ENCODE measurements at places on chromosomes 1 and 21.

- DNase-seq = no peak
Observed at GRCh38 chr1:83673312-83673711, 325.6 kb downstream of the TTLL7 start.

DNA sequence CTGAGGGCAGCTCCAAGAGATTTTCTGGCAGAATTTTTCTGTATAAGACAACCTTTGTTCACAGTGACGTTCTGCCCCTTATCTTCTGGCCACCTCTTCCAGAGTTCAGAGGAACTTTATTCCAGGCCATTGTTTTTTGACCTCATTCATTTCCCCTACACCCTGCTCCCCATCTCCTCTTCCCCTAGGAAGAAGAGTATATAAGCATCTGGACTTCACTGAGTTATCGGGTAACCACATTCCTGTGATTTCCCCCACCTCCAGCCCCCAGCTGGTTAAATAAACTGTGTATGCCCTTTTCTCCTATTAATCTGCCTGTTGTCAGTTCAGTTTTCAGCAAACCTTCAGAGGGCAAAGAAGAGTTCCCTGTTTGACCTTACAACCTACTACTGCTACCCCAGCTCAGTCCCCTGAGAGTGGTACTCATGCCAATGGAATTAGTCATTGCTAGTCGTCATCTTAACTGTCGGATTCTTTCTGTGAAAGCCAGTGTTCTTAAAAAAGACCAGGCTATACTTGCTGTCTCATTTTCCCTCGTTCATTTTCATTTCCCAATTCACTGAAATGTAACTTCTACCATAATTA, 14.3 kb upstream of the ALG14 start:
- no peak for DNase-seq

- DNase-seq = peak; percentile 89
Observed at GRCh38 chr1:6601049-6601922, 1.4 kb downstream of the KLHL21 start.

- no peak for DNase-seq
Observed at GRCh38 chr1:110903853-110904500, 31.0 kb downstream of the CD53 start.

GRCh38 chr1:21653744-21654100, 15.4 kb downstream of the RAP1GAP start:
- DNase-seq = no peak

DNA sequence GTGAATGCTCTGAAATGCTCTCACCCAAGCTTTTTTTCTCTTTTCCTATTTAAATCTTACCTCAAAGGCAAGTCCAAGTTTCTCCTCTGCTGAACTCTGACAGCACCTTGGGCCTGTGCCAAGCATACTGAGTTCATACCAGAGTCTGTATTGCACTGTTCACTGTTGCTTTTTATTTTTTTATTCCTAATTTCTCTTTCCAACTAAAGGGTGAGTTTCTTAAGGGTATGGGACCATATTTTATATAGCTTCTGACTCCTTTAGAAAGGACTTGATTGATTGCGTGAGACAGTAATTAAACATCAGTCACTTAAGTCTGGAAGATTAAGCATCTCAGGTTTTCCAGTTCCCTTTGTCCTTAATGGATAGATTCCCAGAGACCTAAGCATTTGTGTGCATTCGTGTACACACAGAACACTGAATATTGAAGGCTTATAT, 69.9 kb downstream of the CACHD1 start:
- peak; percentile 81 for DNase-seq

DNA sequence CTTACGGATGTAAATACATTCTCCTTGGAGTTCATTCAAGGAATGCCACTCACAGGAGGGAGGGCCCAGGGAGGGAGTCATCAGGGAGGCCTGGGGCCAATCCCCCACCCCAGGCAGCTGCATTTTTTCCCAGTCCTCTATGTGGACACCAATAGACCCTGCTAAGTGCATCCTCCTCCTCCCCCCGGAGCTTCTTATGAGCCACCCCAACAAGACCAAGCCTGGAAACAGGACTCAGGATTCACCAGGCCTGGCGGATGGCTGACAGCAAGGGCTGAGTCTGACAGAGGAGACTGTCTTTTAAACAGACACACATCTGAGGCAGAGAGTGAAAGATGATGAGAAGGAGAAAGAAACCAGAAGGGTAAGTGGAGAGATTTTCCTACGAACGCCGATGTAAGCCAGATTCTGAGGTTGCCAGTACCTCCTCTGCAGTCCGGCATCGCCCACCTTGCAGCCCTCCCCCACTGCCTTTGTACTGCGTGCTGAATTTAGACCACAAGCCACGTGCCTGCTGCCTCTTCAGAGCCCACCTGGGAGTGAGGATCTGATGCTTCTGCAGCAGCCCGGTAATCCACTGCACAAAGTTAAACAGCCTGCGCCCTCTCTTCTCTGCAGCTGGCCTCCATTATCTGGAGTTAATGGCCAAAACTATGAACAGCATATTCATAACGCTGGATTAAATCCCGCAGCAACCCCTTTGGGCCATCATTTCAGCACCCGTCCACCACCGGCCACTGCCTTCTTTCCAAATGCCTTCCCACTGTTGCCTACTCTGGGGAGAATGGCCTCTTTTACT, 17.6 kb upstream of the SFPQ start:
- DNase-seq = no peak

GRCh38 chr1:225694151-225694603, 41.3 kb upstream of the ENAH start:
- DNase-seq = peak; percentile 51

GRCh38 chr1:114093624-114094362, 59.9 kb downstream of the SYT6 start:
- no peak for DNase-seq

- peak; percentile 25 for DNase-seq
Observed at GRCh38 chr1:26941311-26941710, 19.0 kb downstream of the KDF1 start.

DNA sequence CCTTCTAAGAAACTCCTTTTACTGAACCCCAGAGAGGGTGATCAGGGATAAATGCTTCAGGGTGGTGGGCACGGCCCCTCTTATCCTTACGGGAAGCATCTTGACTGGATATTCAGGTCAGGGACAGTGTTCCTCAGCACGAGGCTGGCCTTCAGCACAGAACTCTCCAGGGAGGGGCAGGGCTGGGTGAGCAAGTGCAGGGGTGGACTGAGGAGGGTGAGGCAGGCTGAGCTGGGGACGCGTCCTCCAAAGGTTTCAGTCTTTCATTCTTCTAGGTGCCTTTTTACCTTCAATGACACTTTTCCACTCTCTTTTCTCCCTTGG, 52.3 kb downstream of the RASSF5 start:
- DNase-seq = no peak

DNA sequence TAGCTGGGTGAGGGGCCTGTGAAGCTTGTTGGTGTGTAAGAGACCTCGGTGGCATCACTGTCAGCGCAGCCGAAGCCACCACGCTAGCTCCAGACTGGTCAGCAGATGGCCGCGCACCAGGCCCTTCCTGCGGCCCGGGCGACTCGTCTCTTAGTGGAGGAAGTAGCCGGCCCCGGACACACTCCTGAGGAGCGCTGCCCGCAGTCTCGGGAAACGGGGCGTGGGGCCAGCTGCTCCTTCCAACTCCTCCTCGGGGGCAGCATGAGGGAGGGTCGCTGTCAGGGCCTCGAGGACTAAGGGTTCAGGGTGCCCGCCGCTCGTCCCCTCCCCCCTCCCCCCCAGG, 20.4 kb downstream of the H3-3A start:
- DNase-seq = peak; percentile 47
